Activated naive CD4-positive, alpha-beta T cell (primary cell): ENCODE measurements at places on chromosomes 3 and 15.

GRCh38 chr15:61682891-61683735 lies 377.1 kb downstream of the VPS13C start:
- no peak for DNase-seq

DNA sequence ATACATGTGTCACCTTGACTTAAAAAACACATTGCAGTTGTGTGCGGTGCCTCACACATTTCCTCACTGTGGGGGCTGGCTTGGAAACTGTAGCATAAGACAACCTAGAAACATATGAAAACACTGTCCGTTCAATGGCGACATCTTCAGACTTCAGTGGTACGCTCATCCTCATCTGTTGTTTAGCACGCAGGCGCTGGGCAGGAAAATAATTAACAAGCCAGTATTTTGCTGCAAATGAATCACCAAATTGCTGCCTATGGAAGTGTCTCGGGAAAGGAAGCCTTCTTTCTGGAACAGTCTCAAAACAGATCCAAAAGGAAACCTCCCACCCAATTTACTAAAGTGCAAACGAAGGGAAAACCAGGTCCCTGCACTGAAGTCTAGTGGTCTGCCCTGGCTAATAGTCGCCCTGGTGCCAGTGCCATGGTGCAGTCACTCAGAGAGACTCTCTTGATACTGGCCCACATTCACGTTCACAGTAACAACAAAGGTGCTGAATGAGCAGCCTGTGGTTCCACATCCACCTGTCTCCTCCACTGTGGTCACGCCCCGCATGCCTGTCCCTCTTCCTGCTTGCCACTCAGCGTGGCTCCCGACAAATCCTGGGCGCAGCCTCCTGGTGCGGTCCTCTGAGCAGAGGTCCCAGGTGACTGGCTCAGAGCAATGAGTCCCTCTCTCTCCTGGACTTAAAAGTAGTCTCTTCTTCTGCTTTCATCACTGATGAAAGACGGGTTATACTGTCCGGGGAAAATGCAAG lies 35.6 kb upstream of the MUC13 start:
- DNase-seq: no peak

- no peak for DNase-seq
Measured at GRCh38 chr3:182238126-182238525, 526.4 kb downstream of the SOX2 start.

GRCh38 chr3:168091302-168091858 lies 4.3 kb downstream of the GOLIM4 start:
- no peak for DNase-seq

GRCh38 chr15:69668039-69668705 lies 215.6 kb downstream of the RPLP1 start:
- no peak for DNase-seq

DNA sequence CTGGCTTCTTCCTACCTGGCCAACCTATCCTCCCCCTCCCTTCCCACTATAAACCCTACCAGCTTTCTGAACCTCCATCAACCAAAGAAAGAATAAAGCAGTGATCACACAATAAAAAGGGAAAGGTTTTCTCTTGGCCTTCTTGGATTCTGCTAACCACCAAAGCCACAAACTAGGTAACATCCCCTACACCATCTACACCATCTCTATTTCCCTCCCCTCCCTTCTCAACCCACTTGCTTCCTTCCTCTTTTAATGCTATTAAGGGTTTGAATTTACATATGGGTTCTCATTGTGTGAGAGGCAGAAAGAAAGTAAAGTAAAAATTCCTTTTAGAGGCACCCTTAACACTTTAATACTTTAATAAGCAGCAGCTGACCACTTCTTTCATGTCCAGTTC lies 25.8 kb upstream of the RSL24D1 start:
- DNase-seq: no peak

- no peak for DNase-seq
Measured at GRCh38 chr15:100696452-100696851, 94.1 kb downstream of the ASB7 start.

GRCh38 chr3:10358309-10358980 lies 37.5 kb upstream of the SEC13 start:
- DNase-seq: no peak
